ENCODE measurements at places on chromosomes 7 and 10. TPM values are rescaled to one million over a fixed set of nuclear protein-coding genes. Genes with fewer than 3 reads are reported as not detected.

Gene FZD1
- 29.8 TPM for total RNA-seq

Gene SSC4D
- total RNA-seq = 0.33 TPM

Gene OPN1SW
- total RNA-seq = not detected

Gene KIAA1549
- 0.99 TPM for total RNA-seq

Gene SLC29A4
- total RNA-seq = 1.7 TPM

Gene CDHR3
- total RNA-seq = 12.9 TPM

Gene SPDYE2
- total RNA-seq = not detected

Gene SFTPA2
- not detected for total RNA-seq

Gene LRGUK
- under 0.01 TPM for total RNA-seq

Gene AKR1D1
- total RNA-seq = not detected

Gene LHFPL3
- not detected for total RNA-seq

Gene FAM25C
- not detected for total RNA-seq

Gene SH2D4B
- total RNA-seq = not detected

Gene SUN3
- total RNA-seq = not detected

Gene CRHR2
- total RNA-seq = not detected

Gene SBDS
- 87.3 TPM for total RNA-seq

Gene NXPH1
- not detected for total RNA-seq

Gene BTBD16
- total RNA-seq = 0.15 TPM

Gene SPDYE6
- 0.15 TPM for total RNA-seq

Gene HOXA3
- total RNA-seq = 3.0 TPM

Gene ZNF365
- total RNA-seq = 3.8 TPM

Gene SMNDC1
- 6.0 TPM for total RNA-seq

Gene PTPRN2
- total RNA-seq = 0.50 TPM

Gene HOXA6
- not detected for total RNA-seq

Gene GNG11
- total RNA-seq = 18.7 TPM

Gene ASZ1
- not detected for total RNA-seq

Gene OR2A12
- total RNA-seq = not detected

Gene CFAP69
- 5.5 TPM for total RNA-seq

Gene CFAP43
- total RNA-seq = 0.15 TPM

Gene VSTM2A
- total RNA-seq = not detected

Gene LOXL4
- total RNA-seq = 78.2 TPM

All from smooth muscle cell of trachea (primary cell).